ENCODE measurements at places on chromosomes 16 and 17. TPM values are rescaled to one million over a fixed set of nuclear protein-coding genes. Genes with fewer than 3 reads are reported as not detected.

Gene HOXB6
- total RNA-seq, result 1.8 TPM

GRCh38 chr17:2070241-2071023, 15.5 kb downstream of the HIC1 start:
- DNase-seq, result no peak

DNA sequence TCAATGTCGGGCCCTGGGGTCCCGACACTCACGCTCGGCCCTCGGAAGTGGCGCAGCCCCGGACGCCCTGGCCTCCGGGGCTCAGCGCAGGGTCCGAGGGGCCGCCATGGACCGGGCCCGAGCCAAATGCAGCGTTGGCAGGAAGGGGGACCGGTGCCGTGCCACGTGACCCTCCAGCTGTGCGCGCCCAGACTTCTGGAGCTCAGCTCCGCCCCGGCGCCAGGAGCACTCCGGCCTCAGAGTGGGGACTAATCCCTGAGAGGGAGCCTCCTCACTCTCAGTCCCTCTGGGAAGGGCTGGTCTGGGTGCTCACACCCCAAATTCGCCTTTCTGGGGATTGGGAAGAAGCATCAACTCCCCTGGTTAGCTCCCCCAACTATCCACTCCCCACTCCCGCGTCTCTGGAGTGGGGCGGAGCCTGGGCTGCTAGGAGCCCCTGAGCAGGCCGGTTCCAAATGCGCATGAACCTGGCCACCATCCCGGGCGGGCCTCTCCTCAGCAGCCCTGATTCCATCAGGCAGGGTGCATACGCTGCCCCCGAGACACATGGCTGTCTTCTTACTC, at the start of gene B3GNT9:
Gene B3GNT9, minus strand, starts transcription at position 166 of the 564 bp plus-strand sequence. CDS start 513 bp downstream, outside the sequence.
- DNase-seq, result peak; percentile 69

- no peak for DNase-seq
Measured at GRCh38 chr17:61431594-61432311, 20.5 kb upstream of the TBX4 start.

Measured in Caco-2 (cell line).